ENCODE measurements at places on chromosomes 7 and 10. TPM values are rescaled to one million over a fixed set of nuclear protein-coding genes. Genes with fewer than 3 reads are reported as not detected.

LIPK gene
- total RNA-seq: not detected

FBXL13 gene
- 4.8 TPM for total RNA-seq

ADIRF gene
- total RNA-seq: 357 TPM

HECW1 gene
- total RNA-seq: 0.50 TPM

PILRA gene
- 18.8 TPM for total RNA-seq

GIMAP1 gene
- 10.2 TPM for total RNA-seq

CCDC136 gene
- total RNA-seq: 4.2 TPM

DNA sequence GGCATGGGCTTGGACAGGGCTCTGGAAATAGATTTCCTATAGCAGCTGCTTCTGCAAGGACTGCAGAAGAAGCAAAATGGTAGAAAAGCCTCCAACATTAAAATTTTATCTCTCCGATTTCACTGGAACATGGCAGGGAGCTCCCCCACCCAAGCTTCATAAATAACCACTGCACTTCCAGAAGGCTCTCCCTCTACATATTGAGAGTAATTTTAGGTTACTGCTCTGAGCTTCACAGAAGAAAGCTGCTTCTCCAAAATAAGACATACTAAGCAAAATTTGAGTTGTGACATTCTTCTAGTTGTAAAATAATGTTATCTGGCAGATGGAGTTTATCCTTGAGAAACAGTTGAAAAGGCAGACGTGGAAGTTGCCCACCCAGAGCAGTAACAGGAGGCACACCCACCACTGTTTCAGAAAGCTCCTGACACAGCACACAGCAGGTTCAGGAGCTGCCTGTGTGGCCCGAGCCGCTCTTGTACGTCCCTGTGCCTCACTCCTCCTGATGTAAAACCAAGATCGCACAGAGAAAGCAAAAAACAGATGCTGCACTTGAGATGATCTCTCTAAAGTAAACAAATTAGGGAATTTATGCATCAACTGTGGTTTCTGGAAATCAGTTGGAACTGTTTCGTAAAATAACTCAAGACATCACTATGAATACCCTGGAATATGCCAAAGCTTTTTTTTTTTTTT, 621.0 kb downstream of the PARD3 start:
- H3K36me3 ChIP-seq: no peaks in the 10 kb centered on the region
- H3K27ac ChIP-seq: no peak overlapping the region
- no peak for DNase-seq
- no peak overlapping the region for H3K4me3 ChIP-seq
- H3K27me3 ChIP-seq: no peaks in the 10 kb centered on the region
- no peaks in the 10 kb centered on the region for H3K4me1 ChIP-seq

GRCh38 chr10:95308389-95309302, 17.8 kb upstream of the PDLIM1 start:
- H3K4me1 ChIP-seq: peaks cover 6% of the 10 kb centered on the region
- no peak overlapping the region for H3K4me3 ChIP-seq
- no peak for DNase-seq
- no peaks in the 10 kb centered on the region for H3K27me3 ChIP-seq

GRCh38 chr7:92496876-92497275, 19.1 kb upstream of the ERVW-1 start:
- peaks cover 39% of the 10 kb centered on the region for H3K36me3 ChIP-seq
- no peak for DNase-seq
- no peak overlapping the region for H3K4me3 ChIP-seq
- no peaks in the 10 kb centered on the region for H3K27me3 ChIP-seq
- H3K4me1 ChIP-seq: no peaks in the 10 kb centered on the region

DNA sequence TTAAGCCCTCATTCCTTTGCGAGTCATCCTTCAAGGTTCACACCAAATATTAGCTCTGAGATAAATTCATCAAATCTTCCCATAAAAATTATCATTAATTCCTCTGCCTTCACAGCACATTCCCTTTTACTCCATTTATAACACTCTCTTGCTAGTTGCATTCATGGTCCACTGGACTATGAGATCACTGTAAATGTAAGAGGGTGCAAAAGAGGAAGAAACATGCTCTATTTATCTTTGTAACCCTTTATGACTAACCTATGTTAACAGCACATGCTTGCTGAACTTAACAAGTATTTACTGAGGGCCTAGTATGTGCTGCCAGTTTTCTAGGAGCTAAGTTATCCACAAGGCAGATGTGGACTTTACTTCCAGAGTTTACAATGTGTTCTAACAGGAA, 86.7 kb upstream of the TMEM168 start:
- no peak overlapping the region for H3K27ac ChIP-seq
- no peak for DNase-seq
- no peak overlapping the region for H3K4me3 ChIP-seq
- no peaks in the 10 kb centered on the region for H3K36me3 ChIP-seq
- no peaks in the 10 kb centered on the region for H3K27me3 ChIP-seq
- no peaks in the 10 kb centered on the region for H3K4me1 ChIP-seq

GRCh38 chr7:45240273-45240771, 82.7 kb downstream of the RAMP3 start:
- no peak for DNase-seq
- no peaks in the 10 kb centered on the region for H3K36me3 ChIP-seq
- no peak overlapping the region for H3K4me3 ChIP-seq
- no peaks in the 10 kb centered on the region for H3K27me3 ChIP-seq
- peak overlapping the region; percentile 53 for H3K27ac ChIP-seq
- H3K4me1 ChIP-seq: peaks cover 8% of the 10 kb centered on the region

GRCh38 chr7:52764492-52765169, 270.8 kb upstream of the POM121L12 start:
- H3K4me1 ChIP-seq: no peaks in the 10 kb centered on the region
- H3K27ac ChIP-seq: no peak overlapping the region
- DNase-seq: no peak
- H3K4me3 ChIP-seq: no peak overlapping the region
- no peaks in the 10 kb centered on the region for H3K36me3 ChIP-seq

DNA sequence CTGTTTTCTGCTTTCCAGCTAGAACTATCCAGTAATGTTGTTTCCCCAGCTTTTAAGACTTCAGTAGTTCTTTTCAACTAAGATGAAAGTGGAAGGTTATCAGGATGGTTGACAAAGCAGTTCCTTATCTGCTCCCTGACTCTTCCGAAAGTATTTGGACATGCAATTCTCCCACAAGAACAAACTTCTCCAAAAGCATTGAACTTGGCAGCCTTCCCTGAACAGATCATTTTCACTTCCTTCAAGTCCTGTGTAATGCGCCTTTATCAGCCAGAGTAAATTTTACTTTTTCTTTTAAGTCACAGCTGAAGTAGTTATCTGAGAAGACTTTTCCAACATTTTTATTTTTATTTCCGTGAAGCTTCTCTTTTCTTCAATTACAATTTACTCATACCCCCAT, 39.7 kb downstream of the CDC14C start:
- H3K27me3 ChIP-seq: no peaks in the 10 kb centered on the region
- no peaks in the 10 kb centered on the region for H3K36me3 ChIP-seq
- H3K4me1 ChIP-seq: peaks cover 5% of the 10 kb centered on the region
- H3K4me3 ChIP-seq: no peak overlapping the region
- DNase-seq: peak; percentile 56

GRCh38 chr7:94908323-94909178, 1.2 kb downstream of the PPP1R9A start:
- peak overlapping the region; percentile 68 for H3K27ac ChIP-seq
- H3K36me3 ChIP-seq: no peaks in the 10 kb centered on the region
- no peaks in the 10 kb centered on the region for H3K27me3 ChIP-seq
- peak overlapping the region; percentile 72 for H3K4me3 ChIP-seq

DNA sequence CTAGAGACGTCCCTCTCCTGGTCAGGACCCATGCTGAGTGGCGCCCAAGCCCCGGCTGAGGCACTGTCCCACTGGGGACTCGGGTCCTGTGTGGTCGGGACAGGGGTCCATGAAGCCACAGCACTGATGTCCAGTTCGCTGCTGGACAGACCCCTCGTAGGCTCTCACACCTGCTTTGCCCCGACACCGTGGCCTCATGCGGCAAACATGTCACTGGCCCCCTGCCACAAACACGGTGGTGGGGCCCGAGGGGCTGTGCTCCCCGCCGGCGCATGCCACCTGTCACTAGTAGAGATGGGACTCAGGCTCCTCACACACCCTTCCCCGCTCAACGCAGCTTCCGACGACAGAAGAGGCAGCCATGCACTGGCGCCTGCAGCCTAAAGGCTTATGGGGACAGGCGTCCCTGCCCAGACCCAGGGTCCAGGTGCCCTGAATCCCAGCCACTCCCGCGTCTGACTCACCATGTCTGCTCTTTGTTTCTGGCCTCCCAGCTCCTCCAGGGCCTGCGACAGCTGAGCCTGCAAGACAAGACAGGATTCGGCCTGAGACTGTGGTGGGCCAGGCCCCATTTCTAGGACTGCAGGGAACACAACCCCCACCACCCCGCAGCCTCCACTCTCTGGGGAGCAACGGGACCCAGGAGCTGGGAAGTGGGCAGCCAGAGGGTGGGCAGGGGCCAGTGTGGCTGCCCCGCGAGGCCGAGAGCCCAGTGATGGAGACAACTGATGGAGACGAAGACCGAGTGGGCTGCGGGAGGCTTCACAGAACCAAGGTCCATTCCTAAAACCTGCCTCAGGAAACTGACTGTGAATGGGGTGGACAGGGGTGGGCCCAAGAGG, 230.9 kb downstream of the MAD1L1 start:
- peak; percentile 44 for DNase-seq
- H3K36me3 ChIP-seq: no peaks in the 10 kb centered on the region
- no peaks in the 10 kb centered on the region for H3K4me1 ChIP-seq
- no peak overlapping the region for H3K4me3 ChIP-seq
- H3K27me3 ChIP-seq: no peaks in the 10 kb centered on the region

DNA sequence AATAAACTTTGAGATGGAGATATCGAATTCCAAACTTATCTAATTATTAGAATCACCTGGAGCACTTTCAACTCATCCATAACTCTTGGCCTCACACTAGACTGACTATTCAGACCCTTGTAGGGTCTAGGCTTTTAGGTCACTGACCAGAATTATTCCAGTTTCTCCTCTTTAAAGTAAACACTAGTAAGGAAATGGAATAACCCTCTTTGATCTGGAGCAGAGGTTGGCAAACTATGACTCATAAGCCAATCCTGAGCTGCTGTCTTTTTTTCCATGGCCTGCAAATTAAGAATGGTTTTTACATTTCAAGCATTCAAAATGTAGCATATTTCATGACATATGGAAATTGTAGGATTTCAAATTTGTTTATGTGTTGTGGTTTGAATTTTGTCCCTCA, 1601.9 kb downstream of the REEP3 start:
- H3K4me1 ChIP-seq: no peaks in the 10 kb centered on the region
- H3K4me3 ChIP-seq: no peak overlapping the region
- H3K27me3 ChIP-seq: no peaks in the 10 kb centered on the region
- no peak overlapping the region for H3K27ac ChIP-seq

DNA sequence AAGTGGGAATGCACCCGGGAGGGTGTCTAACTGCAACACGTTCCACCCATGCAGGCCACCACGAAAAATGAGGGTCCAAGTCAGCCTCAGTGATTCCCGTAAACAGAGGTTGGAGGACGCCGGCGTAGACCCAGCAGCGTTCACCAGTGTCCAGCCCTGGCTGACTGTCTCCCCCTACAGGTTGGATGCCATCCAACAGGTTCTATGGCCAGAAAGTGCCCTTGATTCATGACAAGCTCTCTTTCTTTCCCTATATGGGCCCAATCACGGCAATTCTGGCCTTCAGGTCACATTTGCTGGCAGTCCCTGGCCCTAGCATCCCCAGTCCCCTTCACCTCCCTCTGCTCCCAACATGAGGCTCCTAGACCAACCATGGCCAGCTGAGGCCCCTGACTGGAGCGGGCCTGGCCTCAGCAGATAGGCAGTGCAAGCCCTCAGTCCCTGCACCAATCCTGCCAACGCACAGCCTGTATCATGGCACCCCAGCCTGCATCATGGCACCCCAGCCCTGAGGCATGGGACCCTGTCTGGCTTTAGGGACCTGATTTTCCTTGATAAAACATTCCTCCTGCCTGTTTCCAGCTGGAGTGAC, 227.4 kb downstream of the GRID1 start:
- H3K27ac ChIP-seq: no peak overlapping the region
- H3K36me3 ChIP-seq: no peaks in the 10 kb centered on the region
- H3K27me3 ChIP-seq: no peaks in the 10 kb centered on the region
- no peak overlapping the region for H3K4me3 ChIP-seq

GRCh38 chr7:46652317-46652716, 731.2 kb upstream of the IGFBP3 start:
- no peak overlapping the region for H3K27ac ChIP-seq
- no peaks in the 10 kb centered on the region for H3K27me3 ChIP-seq
- H3K36me3 ChIP-seq: no peaks in the 10 kb centered on the region
- no peak overlapping the region for H3K4me3 ChIP-seq

DNA sequence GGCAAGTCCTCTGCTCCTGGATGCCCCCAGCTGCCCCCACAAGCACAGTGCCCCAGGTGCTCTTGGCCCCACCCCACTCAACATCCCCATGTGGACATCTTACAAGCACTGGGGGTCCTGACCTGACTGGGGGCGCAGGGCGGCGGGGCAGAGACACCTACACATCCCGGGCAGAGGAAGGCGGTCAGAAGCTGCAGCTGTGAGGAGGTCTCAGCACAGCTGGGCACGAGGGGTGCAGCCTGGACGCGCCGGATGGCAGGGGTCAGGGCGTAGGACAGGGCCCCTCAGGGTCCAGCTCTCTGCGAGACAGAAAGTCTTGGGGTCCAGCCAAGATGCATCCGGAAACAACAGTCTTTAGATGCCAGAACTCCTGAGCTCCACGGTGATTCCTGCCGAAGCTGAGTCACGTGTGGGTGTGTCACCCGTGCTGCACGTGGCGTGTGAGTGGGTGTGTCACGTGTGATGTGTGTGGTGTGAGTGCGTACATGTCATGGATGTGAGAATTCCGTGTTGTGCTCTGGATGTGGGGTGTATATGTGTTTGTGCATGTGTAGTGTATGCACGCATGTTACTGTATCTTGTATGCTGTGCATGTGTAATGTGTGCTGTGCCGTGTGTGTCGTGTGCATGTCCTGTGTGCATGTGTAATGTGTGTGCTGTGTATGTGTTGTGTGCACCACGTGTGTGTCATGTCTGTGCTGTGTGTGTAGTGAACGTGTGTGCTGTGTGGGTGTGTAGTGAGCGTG, 5.1 kb downstream of the VENTX start:
- peaks cover 6% of the 10 kb centered on the region for H3K27me3 ChIP-seq
- DNase-seq: no peak
- H3K27ac ChIP-seq: no peak overlapping the region
- H3K36me3 ChIP-seq: peaks cover 2% of the 10 kb centered on the region
- H3K4me3 ChIP-seq: no peak overlapping the region

DNA sequence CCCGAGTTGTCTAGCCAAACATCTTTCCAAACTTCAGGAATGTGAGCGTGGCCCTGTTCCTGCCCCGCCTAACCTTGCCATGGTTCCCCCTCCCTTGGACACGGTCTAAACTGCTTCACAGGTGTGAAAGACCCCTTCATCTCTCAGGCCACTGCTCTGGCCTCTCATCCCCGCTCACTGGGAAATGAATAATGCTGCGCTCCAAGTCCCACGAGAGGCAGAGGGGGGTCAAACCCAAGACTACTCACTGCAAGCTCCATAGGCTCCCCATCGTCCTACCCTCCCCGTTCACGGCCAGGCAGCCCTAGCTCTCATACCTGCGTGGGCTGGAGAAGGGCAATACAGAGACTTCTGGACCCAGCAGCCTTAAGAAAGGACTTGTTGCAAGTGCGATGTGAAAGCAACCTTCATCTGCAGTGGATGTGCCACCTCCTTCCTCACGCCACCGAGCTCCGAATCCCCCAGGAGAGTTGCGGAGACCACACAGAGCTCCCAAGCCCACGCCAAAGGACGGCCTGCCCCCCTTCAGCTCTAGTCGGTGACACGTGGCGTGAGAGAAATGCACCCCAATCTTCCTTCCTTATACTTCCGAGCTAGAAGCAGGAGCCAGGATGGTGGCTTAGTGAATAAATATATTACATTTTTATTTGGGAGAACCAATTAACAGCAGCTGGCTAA, 9.7 kb downstream of the ZNF467 start:
- no peaks in the 10 kb centered on the region for H3K27me3 ChIP-seq
- H3K36me3 ChIP-seq: peaks cover 4% of the 10 kb centered on the region
- no peak overlapping the region for H3K4me3 ChIP-seq
- no peaks in the 10 kb centered on the region for H3K4me1 ChIP-seq
